ENCODE measurements at places on chromosomes 7 and 10.

DNA sequence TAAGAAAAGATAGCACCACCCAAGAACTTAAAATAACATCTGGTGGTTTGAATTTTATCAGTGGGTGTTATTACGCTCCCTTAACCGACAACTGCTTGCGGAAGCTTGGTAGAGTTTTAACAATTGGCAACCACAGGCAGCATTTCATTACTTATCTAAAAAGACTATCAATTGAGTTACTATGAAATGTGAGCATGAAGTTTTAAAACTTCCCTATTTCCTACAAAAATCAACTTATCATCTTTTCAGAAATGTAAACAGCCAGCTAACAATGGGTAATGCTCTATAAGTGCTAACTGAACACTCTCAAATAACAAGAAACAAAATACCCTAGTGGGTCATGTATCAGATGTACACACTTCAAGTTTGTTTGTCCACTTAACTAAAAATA is 68.8 kb downstream of the OSBPL3 start:
- no peak for DNase-seq

GRCh38 chr7:106982415-106982814 is 62.1 kb upstream of the PRKAR2B start:
- peak; percentile 16 for DNase-seq

DNA sequence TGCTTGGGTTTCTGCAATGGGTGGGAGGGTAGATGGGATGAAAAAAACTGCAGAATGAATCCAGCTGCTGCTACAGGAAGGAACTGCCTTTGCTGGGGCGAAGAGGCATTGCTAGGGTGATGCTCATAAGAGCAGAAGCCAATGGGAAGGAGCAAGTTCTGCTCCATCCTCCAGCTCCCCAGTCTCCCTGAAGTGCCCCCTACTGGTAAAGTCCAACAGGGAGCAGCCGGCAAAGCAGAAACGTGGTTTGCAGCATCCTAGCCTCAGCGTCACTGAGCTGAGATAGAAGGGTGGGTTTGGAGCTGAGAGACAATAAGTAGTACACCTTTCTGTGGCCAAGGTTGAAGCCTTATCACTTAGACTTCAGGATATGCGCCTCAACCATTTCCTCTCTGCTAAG is 220.5 kb downstream of the CCSER2 start:
- no peak for DNase-seq

- DNase-seq, result peak; percentile 29
These were observed 65.6 kb upstream of the KDM7A start for GRCh38 chr7:140242057-140243031.

DNA sequence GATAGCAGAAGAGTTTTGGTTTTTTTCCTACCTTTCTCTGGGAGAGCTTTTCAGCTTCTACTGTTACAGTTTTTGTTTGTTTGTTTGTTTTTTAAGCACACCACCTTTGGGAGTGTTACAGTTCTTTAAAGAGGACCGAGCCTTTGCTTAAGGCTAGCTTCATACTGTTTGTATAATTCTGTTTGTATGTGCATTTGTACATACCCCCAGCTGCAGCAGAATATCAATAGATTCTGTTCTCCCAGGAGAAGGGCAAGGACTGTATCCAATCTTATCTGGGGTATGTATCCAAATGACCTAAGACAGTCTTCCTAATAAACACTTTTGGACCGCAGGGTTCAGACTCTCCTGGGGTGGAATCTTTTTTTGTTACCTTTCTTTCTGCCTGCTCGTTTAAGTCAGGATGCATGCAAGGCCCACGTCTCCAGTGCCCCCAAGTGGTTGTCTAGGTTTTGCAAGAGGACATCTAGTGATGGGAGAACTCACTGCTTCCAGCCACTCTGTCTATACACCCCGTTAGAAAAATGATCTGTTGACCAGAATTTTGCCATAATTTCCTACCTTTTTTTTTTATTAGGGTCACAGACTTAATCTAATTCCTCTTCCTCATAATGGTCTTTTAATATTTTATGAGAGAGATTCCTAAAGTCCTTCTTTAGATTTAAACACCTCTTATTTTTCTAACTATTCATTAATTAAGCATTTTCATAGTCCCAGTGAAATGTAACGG is 23.9 kb downstream of the NRF1 start:
- peak; percentile 73 for DNase-seq

DNA sequence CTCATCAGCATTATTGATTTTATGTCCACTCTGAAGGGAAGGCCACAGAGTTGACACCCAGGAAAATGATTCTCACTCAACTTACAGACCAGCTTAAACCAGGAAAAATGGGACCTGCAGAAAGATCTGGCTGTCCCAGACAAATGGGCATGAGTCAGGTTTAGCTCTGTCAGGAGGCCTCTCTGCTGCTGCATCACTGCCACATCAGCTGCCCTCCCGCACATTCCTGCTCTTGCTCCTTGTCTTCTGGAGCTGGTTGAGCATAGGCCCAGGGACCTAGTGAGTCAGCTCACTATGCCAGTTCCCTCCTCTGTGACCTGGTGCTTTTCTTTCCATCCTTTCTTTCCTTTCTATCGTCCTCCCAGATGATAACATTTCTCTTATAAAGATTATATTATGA is 18.8 kb upstream of the SMNDC1 start:
- no peak for DNase-seq

- no peak for DNase-seq
These were observed 340.1 kb upstream of the MGMT start for GRCh38 chr10:129126982-129127381.

GRCh38 chr7:50304911-50305582 is 531 bp downstream of the IKZF1 start:
- no peak for DNase-seq

GRCh38 chr10:79022565-79023230 is 46.1 kb upstream of the ZMIZ1 start:
- peak; percentile 79 for DNase-seq

DNA sequence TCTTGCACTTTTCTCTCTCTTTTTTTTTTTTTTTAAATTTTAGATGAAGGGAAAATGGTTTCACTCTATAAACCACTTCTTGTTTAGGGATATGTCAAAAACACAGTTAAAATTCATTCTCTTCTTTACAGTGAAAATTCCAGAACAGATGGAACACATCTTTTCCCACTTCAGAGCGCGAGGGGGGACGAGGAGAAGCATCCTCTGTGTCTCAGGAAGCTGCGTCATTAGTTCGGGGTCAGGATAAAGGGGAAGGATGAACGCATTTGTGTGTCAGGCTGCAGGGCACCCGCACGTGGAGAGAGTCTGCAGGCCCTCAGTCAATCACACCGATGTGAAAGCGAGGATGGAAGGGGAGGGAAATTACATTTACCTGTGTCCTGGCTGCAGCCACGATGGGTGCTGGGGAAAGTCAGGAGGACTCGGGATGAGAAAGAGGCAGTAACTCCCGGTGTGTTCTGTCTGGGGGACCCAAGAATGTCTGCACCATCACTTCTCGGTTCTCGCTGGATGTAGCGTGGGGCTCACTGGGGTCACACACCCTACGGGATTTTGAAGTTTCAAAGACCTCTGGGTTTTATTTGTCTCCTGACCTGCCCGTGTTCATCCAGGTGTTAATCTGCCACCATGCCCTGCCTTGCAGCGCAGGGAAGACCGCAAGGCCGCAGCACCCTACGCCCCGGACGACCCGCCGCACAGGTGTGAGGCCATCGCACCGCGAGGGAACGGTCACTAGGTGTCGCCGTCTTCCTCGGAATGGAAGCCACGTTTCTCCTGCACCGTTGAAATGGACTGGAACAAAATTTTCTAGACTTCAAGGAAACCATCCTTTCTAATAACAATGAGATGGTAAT is 66.7 kb upstream of the PITRM1 start:
- DNase-seq, result peak; percentile 77

DNA sequence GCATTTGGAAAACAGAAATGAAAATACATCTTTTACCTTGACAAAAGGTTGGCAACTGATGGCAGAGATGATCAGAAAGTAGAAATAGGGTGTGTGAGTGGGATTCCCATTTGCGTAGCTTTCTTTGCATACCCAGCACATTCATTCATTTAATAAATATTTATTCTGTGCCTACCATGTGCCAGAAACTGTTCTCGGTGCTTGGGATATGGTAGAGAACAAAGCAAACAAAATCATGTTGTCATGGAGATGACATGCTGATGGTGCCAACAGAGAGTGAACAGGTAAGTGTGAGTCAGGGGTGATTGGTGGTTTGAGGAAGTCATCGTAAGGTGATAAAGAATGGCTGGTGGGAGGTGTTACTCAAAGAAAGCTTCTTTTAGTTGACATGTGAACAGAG is 45.4 kb downstream of the CACNB2 start:
- no peak for DNase-seq

- DNase-seq, result peak; percentile 95
These were observed at the start of gene EGFR for GRCh38 chr7:55018361-55019190. Gene EGFR, plus strand, starts transcription at chr7:55019017. Its CDS starts 261 bp downstream, at chr7:55019278.

DNA sequence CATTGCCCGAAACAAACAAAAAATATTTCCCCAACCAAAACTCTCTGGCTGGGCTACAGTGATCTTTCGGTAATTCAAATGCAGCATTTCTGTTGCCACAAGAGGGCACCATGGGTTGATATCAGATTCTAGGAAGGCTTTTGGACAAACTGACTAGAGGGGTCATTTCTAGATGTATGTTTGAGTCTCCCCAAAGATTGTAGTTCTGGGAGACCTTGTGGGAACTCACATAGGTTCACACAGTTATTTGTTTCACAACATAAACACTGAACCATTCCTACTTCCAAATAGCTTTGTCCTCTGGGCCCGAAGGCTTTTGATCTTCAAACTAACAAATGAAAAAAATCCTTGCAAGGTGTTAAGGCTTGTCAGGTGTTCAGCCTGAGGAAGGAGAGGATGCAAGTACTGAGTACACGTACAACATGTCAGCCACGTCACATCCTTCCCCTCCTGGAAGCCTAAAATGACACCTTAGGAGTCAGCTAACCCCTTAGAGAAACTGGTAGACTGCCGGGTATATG is 37.0 kb upstream of the IL15RA start:
- peak; percentile 68 for DNase-seq

DNA sequence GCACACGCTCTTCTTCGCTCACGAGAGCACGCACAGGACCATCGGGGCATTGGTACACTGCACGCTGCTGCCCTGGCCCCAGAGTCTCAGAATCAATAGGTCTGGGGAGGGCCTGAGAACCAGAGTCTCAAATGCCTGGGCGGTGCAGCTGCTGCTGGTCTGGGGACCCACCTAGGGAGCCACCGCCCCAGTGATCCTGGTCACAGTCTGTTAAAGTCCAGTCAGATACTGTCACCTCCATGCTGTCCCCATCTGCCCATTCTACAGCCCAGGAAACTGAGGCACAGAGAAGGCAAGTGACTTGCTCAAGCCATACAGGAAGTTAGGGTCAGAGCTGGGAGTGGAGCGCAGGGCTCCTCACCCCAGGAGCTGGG is 38.0 kb downstream of the ZCCHC24 start:
- DNase-seq, result no peak

GRCh38 chr7:80827239-80827633 is 91.6 kb downstream of the SEMA3C start:
- DNase-seq, result peak; percentile 44

- no peak for DNase-seq
These were observed 20.8 kb upstream of the ADAM12 start for GRCh38 chr10:126408953-126409641.

GRCh38 chr10:62830679-62831078 is 14.5 kb upstream of the EGR2 start:
- no peak for DNase-seq

GRCh38 chr7:93563584-93563983 is 10.9 kb downstream of the CALCR start:
- no peak for DNase-seq

DNA sequence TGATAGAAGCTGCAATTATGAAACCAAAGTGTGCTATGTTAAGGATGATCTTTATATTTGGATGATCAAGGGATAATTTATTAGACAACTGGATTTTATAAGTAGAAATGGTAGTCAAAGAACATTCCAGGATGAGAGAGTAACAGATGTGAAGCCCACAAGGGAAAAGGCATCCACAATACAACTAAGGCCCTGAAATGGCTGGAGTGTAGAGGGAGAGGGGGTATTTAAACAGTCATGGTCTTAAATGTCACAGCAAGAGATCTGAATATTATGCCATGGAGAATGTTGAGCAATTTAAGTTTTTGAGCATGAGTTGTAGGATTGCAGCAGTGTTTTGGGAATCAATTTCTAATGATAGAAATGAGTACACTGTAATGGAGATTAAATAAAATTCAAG is 282.3 kb upstream of the DKK1 start:
- DNase-seq, result no peak

DNA sequence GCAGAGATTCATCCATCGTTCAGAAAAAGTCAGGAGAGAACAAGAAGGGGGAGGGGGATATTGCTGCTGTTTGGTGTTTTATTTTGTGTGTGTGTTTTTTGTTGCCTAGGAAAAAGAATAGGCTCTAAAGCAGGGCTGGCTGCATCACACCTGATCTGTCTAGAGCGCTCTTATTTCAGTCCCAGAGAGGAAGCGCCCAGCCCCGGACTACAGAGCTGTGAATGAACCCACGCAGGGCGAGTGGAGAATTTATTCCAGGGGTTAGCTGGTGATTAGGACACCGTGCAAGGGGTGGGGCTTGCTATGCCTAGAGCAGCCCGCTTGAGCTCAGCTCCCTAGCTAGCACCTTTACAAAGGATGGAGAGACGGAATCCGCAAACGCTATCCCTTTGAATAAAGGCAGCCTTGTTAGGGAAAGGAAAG is 621 bp upstream of the FAM13C start:
- DNase-seq, result peak; percentile 68

DNA sequence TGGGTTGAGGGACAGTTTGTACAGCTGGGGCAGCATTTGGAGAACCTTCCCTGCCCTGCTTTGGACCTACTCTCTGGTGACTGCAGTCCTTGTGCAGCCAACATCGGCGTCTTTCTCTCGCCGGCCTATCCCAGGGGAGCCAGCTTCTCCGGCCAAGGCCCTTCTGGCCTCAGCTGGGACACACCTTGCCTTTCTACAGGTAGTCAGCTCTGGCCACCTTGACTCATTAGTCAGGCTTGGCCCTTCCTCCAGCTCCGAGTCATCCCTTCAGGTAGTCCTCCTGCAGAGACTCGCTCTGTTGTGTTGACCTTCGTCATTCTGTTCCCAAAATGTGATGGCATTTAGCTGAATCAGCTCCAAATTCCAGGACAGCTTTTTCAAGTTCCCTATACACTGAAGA is 145.0 kb upstream of the CHST15 start:
- DNase-seq, result no peak

DNA sequence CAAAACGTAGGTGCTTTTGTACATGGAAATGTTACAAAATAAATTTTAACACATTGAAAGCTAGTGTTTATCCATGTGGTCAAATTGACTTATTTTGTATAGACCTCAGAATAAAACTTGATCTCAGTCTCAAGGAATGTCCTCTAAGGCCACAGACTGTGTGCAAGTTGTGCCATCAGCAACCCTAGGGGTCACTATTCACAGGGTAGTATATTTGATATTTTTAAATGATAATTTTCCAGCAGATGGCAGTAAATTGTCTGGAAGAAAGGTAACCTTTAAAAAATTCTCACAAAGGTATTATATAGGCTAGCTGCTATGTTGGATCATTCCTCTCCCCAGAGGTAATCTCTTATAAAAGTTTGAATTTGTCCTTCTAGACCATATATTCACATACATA is 12.9 kb upstream of the SNX10 start:
- DNase-seq, result no peak

DNA sequence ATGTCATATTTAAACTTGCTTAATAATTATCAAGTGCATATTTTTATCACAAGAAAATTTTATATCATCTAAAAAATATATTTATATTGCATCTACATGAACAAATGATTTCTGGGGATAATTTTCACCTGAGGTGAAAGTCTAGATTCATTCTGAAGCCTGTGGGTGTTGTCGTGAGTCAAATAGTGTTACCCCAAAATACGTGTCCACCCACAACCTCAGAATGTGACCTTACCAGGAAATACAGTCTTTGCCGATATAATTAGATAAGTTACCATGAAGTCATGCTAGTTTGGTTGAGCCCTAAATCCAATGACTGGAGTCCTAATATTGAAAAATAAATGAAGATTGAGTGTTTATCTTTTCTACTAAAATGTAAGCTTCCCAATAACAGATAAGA is 203.0 kb upstream of the MDFIC start:
- DNase-seq, result no peak
